ENCODE measurements at places on chromosomes 7 and 10.

DNA sequence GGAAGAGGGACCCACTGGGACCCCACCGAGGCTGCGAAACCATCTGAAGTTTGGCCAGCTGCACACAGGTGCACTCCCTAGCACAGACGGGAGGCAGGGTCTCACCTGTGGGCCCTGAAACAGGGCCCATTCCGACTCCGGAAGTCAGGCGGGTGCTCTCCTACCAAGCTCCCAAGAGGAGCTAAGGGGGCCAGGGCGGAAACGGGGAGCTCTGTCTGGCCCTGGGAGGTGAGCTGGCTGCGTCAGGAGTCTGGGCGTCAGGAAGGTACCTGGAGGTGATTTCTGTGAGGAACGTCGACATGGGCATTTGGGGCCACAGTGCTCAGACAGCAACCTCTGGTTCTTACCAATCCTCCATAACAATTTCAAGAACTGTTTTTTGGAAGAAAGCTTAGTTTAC is 411.7 kb downstream of the TCERG1L start:
- no peak for DNase-seq

GRCh38 chr10:35058134-35058533 is 32.0 kb downstream of the CUL2 start:
- DNase-seq, result peak; percentile 96

GRCh38 chr7:100189061-100189460 is 11.3 kb downstream of the STAG3 start:
- no peak for DNase-seq

GRCh38 chr10:106479636-106480035 is 684.9 kb downstream of the SORCS1 start:
- peak; percentile 7 for DNase-seq

- DNase-seq, result no peak
These were observed 15.7 kb upstream of the PRKAR1B start for GRCh38 chr7:742791-743190.

DNA sequence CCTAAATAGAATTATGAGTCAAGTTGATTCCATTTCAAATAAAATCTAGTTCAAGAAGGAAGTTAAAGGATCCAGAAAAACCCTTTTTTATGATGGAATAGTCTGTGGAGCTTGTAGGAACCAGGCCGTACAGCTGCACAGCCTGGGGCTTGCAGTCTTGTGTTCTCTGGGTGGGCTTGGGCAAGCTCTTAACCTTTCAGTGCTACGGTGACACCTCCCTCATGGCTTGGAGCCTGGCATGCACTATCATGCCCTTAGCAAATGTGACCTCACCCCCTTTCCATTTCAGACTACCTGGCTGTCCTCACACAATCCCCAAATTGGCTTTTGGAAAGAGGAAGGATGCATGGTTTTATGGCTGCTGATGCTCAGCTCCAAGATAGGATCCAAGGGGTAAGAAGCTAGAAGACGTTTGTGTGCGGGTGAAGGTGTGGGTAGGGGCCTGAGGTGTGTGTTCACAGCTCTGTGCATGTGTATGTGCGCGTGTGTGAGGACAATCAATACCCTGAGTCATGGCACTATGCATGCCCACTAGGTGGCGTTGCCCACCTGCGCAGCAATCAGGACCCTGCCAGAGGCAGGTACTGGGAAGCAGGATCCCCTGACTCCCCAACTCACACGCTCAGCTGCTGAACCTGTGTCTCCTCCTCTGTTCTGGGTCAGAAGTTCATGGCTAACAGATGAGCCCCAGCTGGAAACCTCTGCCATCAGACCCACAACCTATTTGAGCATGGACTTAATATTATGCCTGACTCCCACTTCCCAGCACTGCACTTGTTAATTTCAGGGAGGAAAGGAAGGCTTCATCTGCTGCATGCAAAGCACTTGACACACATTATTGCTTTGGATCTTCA is 113.4 kb downstream of the PTPN20 start:
- DNase-seq, result peak; percentile 35

- DNase-seq, result peak; percentile 42
These were observed 22.3 kb downstream of the COX15 start for GRCh38 chr10:99709480-99710229.

DNA sequence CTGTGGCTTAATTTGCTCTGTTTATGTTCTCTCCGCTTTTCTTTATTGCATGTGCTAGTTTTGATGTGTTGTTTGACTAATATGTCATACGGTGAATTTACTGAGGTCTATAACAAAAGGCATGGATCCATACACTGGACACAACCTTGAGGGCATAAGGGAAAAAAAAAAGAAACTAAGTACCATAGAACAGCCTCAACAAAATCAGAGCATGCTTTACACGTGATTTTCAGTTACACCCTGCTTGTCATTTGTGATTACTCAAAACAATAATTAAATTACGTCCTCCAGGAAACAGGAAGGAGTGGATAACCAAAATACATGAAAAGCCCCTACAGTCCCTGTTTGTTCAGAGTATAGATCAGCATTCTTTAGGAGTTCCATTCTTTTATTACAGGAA is 150.5 kb downstream of the CRPPA start:
- no peak for DNase-seq

DNA sequence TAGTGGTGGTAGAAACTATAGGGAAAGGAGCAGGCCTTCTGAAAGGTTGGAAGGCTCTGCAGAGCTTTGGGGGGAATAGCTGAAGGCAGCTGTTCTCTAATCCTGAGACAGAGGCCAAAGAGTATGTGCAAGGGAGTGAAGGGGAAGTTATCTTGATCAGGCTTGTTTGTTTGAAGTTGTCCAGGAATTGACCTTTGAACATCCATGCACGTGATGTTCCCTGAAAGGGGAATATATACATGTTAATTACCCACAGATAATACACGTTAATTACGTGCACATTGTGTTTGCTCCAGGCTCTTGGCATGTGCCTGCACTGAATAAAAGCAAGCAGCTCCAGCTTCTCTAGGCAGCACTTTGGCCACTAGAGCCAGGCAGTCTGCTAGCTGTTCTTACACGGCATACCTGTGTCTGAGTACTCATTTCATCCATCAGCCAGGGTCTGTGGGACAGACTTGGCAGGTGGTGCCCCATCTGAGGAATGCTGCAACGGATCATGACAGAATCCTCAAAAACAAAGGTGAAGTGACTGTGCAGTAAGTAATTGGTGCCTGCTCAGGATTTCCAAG is 18.0 kb upstream of the STARD3NL start:
- DNase-seq, result no peak

DNA sequence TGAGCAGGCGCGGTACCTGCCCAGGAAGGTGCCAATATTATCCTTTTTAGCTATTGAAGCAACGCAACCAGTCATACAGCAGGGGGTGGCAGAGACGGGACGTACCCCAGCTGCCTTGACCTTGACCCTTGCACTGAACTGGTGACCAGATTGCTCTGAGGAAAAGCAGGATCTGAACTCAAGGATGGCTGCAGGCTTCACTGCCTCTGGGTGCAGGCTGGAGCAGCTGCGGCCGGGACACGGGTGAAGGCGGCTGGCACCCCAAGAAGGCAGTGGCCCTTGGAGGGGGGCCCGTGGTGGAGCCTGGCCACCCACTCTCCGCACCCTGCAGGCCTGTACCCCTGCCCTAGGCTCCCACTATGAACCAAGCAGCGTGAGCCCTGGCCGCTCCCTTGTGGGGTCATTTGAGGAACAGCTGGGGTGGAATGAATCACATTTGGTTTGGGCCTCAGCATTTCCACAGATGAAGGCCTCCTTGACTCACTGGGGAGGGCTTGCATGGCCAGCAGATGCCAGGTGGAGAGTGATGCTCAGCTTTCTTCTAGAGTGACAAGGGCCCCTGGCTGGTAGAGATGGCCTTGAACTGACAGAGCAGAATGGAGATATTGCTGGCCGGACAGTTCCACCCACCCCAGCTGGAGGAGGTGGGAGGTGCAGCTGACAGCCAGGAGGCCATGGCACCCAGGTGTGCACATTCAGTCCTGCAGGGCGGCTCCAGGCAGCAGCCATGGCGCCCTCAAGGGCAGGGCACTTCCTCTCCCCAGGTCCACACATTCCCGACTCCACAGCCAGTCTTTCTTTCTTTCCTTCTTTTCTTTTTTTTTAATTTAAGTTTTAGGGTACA is 218.7 kb downstream of the WDR37 start:
- DNase-seq, result no peak

DNA sequence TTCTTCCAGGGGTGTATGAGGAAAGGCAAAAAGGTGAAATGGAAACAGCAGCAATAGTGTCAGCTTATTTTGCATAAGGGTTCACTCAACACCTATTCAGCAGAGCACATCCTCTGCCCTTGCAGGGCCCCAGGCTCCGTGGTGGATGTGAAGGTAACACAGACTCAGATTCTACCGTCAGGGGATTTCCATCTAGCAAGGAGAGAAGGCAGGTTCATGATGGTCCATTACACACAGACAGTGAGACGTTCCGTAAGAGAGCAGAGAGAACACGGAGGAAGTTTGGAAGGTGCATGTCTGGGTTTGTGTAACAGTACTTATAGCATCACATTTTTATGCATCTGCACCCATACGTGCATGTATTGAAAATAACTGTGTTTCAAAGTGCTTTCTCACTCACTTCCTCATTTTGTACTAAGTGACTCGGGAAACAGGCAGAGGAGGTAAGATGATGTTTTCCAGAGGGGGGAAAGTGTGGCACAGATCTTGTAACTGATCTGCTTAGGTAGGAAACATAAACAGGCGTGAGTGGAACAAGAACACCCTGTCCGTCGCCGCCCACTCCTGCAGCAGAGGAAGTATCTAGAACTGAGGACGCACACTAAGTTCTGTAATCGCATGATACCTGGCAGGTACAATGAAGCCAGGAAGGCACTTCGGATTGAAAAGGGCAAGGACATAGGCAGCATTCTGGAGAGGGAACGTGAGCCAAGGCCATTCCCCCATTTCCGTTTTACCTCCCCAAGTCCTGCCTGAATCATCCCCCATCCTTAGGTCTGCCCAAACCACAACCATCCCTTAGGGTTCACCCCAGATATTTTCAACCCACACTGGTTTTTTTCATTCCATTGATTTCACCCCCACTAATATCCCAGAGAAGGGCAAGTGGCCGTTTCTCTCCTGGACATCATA is 1.0 kb upstream of the ENO4 start:
- peak; percentile 80 for DNase-seq

DNA sequence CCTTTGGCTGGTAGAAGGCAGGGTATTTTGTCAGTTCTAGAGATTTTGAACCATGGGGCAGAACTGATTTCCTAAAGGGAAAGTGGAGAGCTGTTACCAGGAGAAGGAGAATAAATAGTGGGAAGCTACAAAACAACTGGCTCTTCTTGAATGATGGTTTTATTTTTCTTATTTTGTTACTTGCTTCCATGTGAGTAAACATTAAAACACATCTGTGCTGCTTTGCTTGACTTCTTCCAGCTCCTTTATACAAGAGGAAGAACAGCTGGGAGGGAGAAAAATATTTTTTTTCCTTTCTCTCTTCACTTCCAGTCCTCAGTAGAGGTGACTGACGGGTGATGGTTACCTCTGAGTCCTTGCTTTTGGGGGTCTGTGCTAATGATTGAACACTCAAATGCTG is 30.0 kb upstream of the SYPL1 start:
- DNase-seq, result no peak

DNA sequence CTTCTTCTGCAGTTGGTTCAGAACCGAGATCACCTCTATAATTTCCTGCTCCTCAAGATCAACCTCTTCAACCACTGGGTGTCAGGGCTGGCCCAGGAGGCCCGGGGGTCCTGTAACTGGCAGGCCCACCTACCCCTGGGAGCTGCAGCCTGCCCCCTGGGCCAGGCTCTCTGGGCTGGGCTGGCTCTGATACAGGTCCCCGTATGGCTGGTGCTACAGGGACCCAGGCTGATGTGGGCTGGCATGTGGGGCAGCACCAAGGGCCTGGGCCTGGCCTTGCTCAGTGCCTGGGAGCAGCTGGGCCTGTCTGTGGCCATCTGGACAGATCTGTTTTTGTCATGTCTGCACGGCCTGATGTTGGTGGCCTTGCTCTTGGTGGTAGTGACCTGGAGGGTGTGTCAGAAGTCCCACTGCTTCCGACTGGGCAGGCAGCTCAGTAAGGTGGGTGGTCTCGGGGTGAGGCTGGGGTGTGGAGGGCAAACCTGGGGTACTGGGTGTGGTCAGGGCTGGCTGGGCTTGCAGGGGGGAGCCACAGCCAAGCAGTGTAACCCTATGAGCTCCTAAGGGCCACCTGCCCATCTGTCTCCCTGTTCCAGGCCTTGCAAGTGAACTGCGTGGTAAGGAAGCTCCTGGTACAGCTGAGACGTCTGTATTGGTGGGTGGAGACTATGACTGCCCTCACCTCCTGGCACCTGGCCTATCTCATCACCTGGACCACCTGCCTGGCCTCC is 4.2 kb downstream of the TMEM270 start:
- DNase-seq, result no peak

- no peak for DNase-seq
These were observed 695 bp downstream of the HSPA12A start for GRCh38 chr10:116741391-116742351.

GRCh38 chr10:131006458-131007256 is 304.9 kb downstream of the TCERG1L start:
- DNase-seq, result no peak

DNA sequence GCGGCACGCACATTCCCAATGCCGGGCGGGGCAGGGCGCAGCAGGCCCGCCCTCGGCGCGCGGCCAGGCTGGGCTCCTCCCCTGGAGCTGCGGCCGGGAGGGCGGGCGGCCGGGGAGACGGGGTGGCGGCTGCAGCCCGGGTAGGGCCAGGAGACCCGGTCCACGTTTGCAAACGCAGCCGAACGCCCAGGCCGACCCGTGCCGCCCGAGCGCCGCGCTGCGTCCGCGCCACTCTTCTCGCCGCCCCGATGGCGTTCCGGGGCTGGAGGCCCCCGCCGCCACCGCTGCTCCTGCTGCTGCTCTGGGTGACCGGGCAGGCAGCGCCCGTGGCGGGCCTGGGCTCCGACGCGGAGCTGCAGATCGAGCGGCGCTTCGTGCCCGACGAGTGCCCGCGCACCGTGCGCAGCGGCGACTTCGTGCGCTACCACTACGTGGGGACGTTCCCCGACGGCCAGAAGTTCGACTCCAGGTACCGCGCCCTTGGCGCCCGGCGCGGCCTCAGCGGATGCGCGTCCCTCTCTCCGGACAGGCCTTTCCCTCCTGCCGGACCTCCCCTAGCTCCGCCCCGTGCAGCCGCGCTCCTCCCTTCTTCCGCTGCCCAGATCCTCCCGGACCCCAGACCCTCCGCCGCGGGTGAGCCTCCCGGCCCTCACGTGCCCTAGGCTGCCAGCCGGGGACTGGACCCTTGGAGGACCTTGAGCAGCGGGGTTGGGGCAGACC is at the start of gene FKBP9:
TSS of gene FKBP9 (plus strand) at position 115 of the 720 bp plus-strand sequence. CDS start at position 249, 134 bp downstream.
- DNase-seq, result peak; percentile 88

- no peak for DNase-seq
These were observed 76.8 kb downstream of the CREB3L2 start for GRCh38 chr7:137925091-137925490.

- DNase-seq, result no peak
These were observed 56.3 kb upstream of the USP6NL start for GRCh38 chr10:11667756-11668155.

DNA sequence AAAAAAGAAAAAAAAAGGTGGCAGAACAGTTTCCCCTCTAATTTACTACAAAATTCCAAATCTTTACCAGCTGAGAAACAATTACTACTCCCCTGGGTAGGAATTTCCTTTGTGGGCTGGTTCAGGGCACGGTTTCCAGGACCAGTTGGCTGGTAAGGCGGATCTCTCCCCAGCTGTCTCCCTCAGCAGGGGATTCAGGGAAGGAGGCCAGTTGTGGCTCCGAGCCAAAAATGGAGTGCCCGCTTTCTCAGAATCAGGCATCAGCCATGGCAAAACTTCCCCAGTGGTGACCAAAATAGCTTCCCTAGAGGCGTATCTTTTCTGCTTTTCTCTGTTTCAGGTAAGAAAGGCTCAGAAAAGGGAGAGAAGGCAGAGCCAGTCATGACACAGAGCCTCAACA is 91.2 kb downstream of the ZNF22 start:
- no peak for DNase-seq

GRCh38 chr7:152521420-152522337 is 85.9 kb upstream of the KMT2C start:
- DNase-seq, result no peak
